ENCODE measurements at places on chromosomes 4 and X. TPM values are rescaled to one million over a fixed set of nuclear protein-coding genes. Genes with fewer than 3 reads are reported as not detected.

Gene RRH
- 0.06 TPM for total RNA-seq

Gene GSX2
- total RNA-seq, result not detected

Gene MAGEA2
- total RNA-seq, result not detected

Gene PAGE5
- total RNA-seq, result not detected

Gene EDA
- total RNA-seq, result 0.54 TPM

Data from A549 treated with dexamethasone at 1 μM for 4 hours (cell line).